Liver (tissue), 10 donors: ENCODE measurements at places on chromosomes 2 and 18. TPM values are rescaled to one million over a fixed set of nuclear protein-coding genes. Genes with fewer than 3 reads are reported as not detected.

- H3K36me3 ChIP-seq: no peaks in the 10 kb centered on the region
- no peak for DNase-seq
- H3K27ac ChIP-seq: no peak overlapping the region
- no peaks in the 10 kb centered on the region for H3K27me3 ChIP-seq
These were observed 277.5 kb upstream of the KLHL29 start for GRCh38 chr2:23107327-23107941.

DNA sequence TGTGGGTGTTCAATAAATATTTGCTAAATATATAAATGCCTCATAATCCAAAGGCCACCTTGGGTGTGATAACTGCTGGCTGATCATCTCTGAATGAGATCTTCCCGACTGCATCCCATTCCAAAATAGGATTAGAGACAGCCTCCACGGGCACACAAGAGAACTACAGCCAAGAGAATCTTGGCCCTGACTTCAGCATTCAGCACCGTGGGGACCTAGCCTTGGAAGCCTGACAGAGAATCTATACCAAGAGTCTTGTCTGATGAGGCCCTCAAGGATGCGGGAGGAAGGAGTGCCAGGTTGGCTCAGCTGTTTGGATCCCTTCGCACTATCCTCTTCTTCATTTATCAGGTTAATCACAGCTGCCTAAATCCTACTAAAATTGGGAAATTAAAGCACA lies 85.8 kb downstream of the RBM43 start:
- no peaks in the 10 kb centered on the region for H3K4me1 ChIP-seq
- H3K36me3 ChIP-seq: no peaks in the 10 kb centered on the region
- H3K27ac ChIP-seq: no peak overlapping the region
- no peak for DNase-seq
- H3K4me3 ChIP-seq: no peak overlapping the region

DNA sequence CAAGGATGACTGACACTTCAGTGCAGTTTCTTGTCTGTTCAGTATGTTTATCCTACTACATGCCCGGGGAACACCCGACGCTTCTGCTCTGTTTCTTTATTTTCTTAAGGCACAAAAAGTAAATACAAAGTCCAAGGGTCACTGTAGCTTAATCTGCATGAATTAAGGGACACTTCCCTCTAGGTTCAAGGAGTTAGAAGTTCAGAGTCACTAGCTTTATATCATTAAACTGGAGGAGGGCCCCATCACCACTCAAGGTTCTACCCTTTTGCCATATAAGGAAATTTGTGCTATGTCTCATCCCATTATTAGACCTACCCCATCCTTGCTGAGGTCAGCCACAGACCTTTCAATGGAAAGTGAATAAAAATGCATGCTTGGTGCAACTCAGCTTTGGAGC lies 27.6 kb upstream of the RMDN2 start:
- H3K27ac ChIP-seq: no peak overlapping the region
- H3K36me3 ChIP-seq: no peaks in the 10 kb centered on the region
- H3K4me1 ChIP-seq: no peaks in the 10 kb centered on the region

- no peak overlapping the region for H3K4me3 ChIP-seq
- H3K4me1 ChIP-seq: no peaks in the 10 kb centered on the region
- DNase-seq: no peak
- no peaks in the 10 kb centered on the region for H3K36me3 ChIP-seq
These were observed 549.2 kb downstream of the CCDC85A start for GRCh38 chr2:56732946-56733345.

GRCh38 chr18:31410716-31411483 lies 34.3 kb downstream of the DSG4 start:
- no peak for DNase-seq
- H3K27me3 ChIP-seq: no peaks in the 10 kb centered on the region
- no peak overlapping the region for H3K27ac ChIP-seq

Gene CXCR2
- 1.3 TPM for total RNA-seq

Gene PSMA8
- total RNA-seq: not detected

Gene CERKL
- 0.79 TPM for total RNA-seq
